NB4 (cell line): ENCODE measurements at places on chromosomes 11 and 22.
A peak's percentile ranks its signal among the peaks of the same experiment; 100 is the strongest.

DNA sequence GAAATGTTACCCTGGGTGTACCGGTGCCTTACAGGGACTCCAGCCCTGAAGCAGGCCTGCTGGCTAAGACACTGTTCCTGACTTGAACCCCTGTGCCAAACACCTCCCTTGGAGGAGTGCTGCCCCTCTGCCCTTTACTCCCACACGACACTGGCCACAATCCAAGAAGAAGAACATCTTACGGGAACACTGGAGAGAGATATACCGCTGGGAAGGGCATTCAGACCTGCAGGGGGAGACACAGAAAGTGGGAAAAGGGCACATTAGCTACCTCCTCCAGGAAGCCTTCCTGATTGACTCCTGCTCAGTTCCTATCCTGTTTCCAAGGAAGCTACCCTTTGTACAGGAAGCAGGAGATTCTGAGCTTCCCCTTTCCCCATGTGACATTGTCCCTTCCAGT is 18.7 kb downstream of the TMPRSS13 start:
- no peak for DNase-seq

GRCh38 chr22:50739279-50739691 is 1.3 kb downstream of the ACR start:
- no peak for DNase-seq

DNA sequence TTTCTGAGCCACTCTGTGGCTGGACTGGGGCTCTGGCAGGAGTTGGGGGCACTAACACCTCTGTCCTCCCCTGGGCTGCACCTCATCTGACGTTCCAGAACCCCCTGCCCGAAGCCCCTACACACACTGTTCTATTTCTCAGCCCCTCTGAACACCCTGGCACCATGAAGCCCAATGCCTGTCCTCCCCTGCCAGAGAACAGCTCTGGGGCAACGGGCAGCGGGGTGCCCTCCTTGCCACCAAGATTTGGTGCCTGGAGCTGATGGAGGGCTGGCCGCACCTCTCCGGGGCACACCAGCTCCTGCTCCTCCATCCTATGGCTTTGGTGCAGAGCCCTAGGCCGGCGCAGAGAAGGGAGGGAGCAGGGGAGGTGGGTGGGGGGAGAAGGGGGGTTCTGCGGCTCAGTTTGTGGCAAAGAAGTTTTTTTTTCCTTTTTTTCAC is 16.3 kb downstream of the DUSP8 start:
- DNase-seq = no peak

GRCh38 chr11:118524757-118525470 is 2.4 kb upstream of the TTC36 start:
- DNase-seq = peak; percentile 85

DNA sequence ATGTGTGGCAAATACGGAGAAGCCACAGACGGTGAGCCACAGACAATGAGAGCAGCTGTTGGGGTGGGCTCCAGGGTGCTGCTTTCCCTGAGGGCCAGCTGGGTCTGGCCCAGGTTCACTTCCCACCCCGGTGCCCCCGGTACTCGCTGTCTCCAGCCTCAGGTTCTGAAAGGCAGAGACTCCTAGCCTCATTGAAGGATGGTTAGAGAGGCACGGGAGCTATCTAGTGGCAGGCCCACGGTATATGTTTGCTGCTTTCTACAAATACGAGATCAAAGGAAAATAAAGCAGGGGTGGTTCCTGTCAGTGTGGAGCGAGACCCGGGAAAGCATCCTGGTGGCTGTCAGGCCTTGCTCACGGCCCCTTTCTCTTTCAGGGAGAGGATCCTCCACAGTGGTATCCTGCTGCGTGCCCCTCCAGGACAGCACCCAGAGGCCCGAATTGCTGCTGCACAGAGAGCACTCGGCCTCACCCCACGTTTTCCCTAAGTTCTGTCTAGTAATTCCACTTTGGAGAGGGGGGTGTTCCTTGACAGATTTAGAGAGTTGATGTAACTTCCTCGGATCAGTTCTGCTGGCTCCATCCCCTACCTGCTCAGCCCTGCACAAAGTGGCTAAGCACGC is 3.0 kb downstream of the TMEM80 start:
- no peak for DNase-seq

DNA sequence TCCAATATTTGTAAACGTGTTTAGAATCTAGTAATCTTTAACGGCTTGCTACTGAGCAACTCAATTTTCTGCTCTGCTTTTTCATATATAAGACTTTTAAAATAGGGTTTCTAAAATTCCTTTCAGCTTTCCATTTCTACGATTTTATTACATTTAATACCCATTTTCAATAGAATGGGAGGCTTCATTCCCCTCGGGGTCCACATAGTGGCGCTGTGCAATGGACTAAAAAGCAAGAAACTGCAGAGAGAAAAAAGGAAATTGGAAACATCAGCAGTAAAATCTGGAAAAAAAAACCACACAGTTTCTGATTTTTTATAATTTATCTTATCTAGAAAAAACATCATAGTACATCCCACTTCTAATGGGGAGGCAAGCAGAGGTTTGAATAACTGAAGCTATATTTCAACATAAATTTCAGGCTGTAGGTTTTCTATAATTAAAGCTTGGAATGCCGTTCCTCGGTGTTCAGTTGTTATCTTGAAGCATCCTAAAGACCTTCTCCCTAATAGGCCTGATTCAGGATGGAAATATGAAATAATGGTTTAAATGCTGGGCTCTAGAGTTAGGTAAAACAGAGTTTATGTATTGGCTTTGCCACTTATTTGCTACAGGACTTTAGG is 18.7 kb upstream of the JHY start:
- peak; percentile 62 for DNase-seq

DNA sequence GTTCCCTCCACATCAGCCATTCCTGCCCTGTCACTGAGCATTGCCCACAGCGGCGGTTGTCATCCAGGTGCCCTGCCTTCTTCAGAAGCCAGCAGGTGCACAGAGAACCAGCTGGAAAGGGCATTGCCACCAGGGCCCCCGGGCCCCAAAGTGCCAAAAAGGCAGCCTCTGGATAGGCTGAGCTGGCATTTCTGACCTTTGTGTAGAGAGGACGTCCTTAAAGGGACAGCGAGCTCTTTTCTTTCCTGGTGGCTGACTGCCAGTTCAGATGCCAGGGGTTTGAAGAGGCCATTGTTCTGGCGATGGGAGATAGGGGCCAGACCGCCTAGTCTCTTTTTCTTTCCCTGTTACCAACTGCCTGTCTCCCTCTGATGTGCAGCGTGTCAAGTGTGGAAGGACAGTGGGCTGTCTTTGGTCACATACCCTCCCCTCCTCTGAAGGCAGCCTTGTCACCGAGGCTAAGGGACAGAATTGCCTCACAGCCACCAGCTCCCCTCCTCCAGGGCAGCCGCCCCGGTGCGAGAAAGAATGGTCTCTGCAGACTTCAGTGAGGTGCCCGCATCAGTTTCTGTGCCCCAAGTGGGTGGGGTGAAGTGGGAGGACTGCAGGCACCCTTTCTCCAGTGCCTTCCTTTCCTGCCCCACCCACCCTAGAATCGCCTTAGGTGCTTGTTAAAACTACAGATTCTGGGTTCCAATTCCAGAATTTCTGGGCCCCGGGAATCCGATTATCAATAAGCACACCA is 109.6 kb downstream of the SCN3B start:
- DNase-seq = no peak

DNA sequence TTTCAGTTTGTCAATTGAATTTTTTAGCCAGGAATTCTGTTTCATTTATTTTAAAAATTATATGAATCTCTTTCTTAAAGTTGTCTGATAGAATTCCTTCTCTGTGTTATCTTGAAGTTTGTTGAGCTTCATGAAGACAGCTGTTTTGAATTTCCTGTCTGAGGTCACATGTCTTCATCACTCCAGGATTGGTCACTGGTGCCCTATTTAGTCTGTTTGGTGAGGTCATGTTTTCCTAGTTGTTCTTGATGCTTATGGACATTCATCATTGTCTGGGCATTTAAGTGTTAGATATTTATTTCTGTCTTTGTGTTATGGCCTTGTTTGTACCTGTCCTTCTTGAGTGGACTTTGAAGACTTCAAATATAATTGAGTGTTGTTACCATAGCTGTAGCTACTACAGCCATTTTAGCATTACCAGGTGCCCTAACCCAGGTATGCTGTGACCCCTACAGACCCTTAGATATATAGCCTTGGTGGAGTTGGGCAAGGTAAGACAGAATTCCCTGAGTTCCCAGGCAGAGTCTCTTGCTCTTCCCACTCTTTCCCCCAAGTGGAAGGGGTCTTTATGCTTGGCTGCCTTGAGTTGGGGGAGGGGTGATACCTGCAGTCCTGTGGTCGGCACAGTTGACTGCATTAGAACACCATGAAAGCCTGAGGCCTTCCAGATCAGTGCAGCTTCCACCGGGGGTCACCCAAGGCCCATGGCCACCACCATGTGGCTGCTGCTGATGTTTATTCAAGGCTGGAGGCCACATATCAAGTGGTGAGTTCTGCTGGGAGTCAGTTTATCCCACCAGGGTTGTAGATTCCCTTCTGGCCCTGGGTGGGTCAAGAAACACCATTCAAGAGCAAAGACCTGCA is 229.6 kb downstream of the DYNC2H1 start:
- peak; percentile 6 for DNase-seq

DNA sequence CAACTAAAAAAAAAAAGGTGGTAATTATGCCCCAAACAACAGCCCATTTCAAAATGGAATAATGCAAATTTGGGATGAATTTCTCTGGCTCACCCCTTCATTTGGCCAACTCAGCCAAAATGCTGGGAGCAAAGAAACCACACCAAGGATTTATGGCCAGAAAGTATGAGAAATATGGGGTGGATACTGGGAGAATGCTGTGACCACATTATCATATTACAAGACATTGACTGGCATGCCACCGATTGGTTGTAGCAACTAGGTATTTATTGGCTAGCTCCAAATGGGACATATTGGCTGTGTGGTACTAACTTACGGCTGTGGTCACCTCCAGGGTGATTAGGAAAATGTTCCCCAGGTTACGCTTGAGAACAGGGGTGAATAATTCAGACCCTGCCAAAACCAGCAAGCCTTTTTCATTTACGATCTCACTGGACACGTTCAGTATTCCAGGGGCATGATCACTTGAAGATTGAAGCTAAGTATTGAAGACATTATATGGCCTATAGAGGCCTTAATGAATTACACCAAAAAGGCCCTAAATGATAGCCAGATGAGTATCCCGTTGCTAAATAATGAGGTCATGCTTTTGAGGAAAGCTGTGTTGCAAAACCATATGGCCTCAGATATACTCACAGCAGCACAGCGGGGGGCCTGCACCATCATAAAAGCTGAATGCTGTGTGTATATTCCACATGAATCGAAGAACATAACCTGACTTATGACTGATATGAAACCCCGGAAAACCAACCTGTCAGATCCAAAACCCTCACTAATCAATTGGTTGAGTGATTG is 3.8 kb upstream of the FDX1 start:
- DNase-seq = peak; percentile 94

DNA sequence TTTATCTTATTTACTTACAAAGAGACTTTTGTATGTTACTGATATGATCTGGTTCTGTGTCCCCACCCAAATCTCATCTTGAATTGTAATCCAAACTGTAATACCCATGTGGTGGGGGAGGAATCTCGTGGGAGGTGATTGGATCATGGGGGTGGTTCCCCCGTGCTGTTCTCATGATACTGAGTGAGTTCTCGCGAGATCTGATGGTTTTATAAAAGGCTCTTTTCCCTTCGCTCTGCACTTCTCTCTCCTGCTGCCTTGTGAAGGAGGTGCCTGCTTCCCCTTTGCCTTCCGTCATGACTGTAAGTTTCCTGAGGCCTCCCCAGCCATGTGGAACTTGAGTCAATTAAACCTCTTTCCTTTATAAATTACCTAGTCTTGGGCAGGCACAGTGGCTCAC is 42.4 kb upstream of the WNT7B start:
- DNase-seq = no peak

DNA sequence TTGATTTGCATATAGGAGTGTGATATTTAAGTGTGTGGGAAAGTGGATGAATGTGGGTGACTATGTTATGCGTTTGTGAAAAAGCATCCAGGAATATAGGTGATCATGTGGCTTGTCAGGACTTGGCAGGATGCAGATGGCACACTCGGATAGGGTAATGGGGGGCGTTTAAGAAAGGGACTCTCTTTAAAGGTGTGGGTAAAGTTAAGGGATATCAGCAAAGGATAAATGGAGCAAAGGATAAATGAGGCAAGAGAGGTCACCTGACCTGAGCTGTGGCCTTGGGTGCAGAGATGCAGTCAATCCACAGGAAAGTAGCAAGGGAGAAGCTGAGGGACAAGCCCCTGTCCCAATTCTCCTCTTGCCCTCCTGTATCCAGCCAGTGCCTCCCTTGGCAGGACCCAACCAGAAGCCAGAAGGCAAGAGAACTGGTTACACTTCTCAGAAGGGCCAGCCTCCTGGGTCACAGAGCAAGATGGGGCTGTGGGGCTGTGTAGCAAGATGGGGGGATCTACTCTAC is 47.5 kb upstream of the GRAMD1B start:
- no peak for DNase-seq

GRCh38 chr11:121586750-121587149 is 134.0 kb upstream of the SORL1-AS1 start:
- DNase-seq = no peak

GRCh38 chr11:122663056-122663740 is 7.7 kb downstream of the UBASH3B start:
- no peak for DNase-seq
